ENCODE measurements at places on chromosomes 7 and 10.

DNA sequence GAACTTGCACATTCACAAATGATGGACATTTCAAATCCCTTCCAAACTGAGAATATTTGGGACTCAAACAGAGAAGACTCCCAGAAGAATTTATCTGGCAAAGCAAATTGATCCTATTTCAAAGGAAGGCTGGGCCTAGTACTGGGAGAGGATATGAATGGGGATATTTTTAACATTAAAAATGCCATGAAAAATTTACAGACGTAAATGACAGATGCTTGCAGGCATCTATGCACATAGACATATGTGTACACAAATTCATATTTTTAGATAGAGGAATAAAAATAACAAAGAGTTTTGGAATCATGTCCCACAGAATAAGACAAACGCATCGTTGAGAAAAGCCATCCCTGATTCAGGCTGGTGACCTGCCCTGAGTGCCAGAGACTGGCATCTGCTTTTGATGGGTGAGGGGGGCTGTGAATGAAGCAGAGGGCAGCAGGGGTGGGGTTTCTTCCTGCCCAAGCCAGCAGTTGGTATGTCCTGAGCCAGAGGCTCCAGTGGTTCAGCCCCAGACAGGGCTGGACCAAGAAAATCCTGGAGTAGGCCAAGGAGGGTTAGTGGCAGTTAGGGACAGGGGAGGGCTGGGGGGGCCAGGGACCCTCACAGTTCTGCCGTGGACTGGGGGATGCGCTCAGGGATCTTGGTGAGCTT, 138.5 kb downstream of the SLIT1 start:
- DNase-seq: no peak

DNA sequence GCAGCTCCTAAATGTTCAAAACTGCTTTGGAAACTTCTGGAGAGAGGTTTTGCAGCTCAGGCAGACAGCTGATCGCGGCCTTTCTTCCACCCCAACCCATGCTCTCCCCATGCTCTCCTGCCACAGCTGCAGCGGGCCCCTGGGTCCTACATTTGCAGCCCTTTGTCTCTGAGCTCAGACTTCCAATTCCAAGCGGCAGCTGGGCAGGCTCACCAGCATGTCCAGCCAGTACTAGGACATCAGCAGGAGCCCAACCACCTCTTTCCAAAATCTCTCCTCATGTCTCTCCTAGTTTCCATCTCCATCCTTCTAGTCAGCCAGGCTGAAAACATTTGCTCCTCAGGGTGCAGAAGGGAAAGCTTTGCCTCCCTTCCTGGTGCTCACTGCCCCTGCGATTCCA, 6.0 kb downstream of the LEP start:
- no peak for DNase-seq

DNA sequence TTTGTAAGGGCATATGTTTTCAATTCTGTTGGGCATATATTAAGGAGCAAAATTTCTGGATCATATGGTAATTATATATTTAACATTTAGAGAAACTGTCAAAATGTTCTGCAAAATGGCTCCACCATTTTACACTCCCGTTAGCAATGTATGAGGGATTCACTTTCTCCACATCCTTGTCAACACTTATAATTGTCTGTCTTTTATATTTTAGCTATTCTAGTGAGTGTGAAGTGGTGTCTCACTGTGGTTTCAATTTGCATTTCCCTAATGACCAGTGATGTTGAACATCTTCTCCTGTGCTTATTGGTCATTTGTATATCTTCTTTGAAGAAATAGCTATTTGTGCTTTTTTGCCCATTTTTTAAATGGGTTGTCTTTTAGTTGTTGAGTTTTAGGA, 8.1 kb upstream of the KLHDC10 start:
- no peak for DNase-seq

GRCh38 chr10:101228153-101228965, 904 bp downstream of the LBX1 start:
- DNase-seq: no peak

- no peak for DNase-seq
Measured at GRCh38 chr10:101110856-101111523, 20.1 kb upstream of the TLX1 start.

GRCh38 chr10:16653224-16653623, 131.5 kb upstream of the C1QL3 start:
- no peak for DNase-seq

GRCh38 chr10:123640016-123640535, 26.1 kb upstream of the GPR26 start:
- DNase-seq: no peak

DNA sequence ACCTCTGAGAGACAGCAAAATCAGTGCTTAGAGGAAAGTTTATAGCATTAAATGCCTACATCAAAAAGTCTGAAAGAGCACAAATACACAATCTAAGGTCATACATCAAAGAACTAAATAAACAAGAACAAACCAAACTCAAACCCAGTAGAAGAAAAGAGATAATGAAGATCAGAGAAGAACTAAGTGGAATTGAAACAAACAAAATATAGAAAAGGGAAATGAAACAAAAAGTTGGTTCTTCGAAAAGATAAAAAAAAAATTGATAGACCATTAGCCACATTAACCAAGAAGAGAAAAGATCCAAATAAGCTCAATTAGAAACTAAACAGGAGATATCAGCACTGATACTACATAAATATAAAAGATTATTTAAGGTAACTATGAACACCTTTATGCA, 280.0 kb upstream of the NRG3 start:
- no peak for DNase-seq

DNA sequence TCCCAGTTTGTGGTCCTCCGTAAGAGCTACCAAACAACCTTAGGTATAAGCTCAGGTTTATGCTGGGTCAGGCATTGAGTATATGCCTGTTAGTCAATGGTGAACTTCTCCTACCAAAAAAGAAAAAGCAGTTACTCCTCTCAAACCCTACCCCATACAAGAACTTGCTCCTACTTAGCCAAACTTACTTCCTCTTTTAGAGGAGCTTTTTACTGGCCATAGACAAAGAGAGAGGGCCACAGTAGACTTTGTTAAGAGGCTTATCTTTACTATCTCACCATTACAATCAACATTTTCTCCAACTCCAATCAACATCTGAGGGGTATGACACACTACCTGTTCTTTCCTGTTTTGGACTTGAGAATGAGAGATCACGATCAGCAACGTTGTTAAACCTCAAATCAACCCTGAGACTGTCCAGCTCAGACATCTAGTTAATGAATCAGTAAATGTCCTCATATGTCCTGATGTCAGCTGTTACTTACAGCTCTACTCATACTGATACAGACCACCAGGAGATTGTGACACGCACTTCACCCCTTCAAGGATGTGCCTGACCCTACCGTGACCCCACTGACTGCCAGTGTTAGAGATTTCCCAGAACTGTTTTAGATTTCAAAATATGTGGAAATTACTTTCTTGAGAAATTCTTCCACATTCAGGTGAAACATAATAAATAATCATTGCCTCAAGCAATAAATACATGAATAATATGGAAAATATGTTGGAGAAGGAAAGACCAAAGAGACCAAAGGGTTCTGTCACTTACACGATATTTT, 18.4 kb upstream of the CCDC71L start:
- DNase-seq: no peak

DNA sequence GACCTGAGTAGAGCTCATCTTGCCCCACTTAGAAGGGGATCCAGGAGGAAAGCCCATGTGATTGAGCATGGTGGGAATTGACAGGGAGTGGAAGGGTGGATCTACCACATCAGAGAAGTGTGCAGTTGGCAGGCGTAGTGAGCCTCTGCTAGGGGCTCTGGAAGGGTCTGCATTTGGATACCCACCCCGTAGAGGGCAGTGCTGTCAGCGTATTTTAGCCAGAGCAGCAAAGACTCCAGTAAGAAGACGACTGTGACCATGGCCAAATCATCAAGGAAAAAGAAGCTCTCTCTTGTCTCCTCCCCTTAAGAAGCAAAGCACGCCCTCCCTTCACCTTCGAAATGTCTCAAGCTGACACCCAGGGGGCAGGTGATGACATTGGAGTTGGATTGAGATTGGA, 68.8 kb upstream of the INHBA start:
- no peak for DNase-seq

GRCh38 chr10:132167041-132167674, 19.6 kb upstream of the DPYSL4 start:
- DNase-seq: no peak

- no peak for DNase-seq
Measured at GRCh38 chr7:103685646-103686045, 239.6 kb upstream of the SLC26A5 start.

DNA sequence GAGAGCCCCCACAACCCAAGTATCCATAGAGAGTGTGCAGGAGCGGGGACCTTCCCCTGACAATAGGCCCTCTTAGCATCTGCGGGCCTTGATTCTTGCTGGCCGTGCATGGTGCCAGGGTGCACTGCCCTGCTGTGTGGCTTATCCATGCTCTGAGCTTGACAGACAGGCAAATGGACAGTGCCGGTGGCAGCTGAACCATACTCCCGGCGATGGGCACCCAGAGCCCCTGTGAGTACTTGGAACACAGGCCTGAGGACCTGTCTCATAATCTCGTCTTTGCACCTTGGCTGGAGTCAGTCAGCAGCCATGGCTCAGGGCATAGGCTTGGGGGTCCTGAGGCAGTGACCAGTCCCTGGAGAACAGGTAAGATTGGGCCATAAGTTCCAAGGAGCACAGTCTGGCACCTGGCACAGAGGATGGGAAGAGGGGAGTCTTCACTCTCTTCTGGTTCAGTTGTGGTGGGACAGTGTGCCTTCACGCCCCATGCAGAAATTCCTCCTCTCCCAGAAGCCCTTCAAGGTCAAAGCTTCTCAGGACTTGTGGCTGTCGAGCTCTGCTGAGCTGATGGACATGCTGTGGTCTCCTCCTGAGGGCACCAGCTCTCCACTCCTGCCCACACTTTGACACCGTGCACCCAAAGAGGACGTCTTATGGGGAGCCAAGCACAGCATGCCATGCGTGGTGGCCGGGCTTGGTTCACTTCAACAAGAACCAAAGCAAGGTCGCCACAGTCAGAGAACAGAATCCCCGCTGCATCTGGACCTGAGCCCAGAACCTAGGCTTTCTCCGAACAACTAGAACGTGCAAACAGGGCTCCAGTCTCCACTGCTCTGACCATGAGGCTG, 59.4 kb upstream of the CAMK2B start:
- no peak for DNase-seq

DNA sequence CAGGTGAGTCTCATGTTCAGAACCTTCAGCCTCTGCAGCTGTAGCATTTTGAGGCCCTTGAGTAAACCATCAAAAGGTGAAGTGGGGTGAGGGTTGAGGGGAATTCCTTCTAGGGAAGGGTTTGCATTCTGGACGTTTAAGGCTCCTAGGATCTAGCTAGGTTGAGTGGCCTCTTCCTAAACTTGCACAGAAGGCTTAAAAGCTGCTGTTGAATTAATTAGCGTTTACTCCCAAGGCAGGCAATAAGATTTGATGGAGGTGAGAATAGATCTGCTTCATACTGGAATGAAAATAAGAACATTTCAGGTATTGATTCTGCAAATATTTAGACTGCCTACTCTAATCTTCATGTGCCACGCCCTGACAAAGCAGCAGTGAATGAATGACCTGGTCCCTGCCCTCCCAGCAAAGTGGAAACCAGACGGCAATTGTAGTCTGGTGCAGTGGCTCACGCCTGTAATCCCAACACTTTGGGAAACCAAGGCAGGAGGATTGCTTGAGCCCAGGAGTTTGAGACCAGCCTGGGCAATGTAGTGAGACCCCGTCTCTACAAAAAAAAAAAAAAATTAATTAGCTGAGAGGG, 11.4 kb upstream of the KPNA7 start:
- no peak for DNase-seq

DNA sequence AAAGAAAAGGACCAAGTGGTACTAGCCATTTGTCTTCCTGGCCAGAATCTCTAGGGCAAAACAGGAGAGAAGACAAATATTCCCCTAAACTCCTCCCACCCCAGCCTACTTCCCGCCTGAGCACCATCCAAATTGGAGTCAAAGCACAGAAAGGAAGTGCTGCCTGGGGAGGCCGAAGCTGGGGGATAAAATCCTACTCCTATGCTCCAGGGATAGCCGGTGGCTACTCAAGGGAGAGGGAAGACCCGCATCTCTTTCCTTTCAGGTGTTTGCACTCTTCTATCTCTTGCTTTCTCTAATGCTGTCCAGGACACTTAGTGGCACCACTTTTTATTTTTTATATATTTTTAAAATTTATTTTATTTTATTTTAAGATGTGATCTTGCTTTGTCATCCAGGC, 7.1 kb upstream of the DUSP5 start:
- DNase-seq: no peak

DNA sequence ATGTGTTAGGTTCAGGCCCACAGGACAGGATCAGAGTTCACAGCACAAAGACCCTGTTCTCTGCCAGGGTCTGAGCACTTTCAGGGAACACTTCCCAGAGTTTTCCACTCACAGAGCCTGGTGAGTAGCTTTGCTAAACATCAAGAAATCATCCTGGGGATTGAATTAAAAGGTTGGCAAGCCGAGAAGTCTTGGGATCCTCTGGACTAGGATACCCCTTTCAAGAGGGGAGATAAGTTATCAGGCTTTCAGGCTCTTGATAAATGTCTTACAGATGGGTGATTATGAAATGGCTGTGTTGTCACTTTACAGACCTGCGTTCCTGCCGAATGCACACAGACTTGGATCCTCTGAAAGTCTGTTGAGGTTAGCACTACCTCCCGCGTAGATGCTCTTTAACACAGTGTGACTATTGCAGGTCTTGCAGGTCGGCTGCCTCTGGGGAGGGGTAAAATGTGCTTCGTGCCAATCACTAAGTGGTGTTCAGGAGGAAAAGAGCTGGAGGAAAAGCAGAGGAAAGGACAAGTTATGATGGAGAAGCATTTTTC, 473.5 kb upstream of the AKR1E2 start:
- DNase-seq: no peak

GRCh38 chr10:79256264-79256806, 90.9 kb upstream of the PPIF start:
- no peak for DNase-seq

DNA sequence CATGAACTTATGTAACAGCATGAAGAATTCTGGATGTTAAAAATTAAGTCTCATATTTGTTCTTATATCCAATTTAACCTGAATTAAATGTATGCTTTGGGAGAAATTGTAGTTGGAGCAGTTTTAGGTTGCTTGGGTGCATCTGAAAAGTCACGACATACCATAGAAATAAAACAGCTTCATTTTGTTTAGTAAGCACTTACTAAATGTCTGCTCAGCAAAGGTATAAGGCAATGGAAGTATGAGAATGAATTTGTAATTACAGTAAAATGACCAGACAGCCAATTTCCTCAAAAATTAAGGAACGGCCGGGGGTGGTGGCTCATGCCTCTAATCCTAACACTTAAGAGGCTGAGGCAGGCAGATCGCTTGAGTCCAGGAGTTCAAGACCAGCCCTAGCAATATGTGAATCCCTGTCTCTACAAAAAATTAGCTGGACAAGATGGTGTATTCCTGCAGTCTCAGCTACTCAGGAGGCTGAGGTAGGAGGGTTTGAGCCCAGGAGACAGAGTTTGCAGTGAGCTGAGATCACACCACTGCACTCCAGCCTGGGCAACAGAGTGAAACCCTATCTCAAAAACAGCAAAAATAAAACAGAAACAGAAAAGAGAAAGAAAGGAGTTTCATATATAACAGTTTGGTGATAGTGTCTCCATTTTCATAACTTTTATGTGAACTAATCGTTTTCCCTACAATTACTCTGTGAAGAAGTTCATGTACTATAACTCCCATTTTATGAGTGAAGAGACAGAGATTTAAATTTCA, 47.2 kb upstream of the KLF6 start:
- no peak for DNase-seq

GRCh38 chr10:77555591-77556212, 81.9 kb downstream of the KCNMA1 start:
- no peak for DNase-seq
